Activated CD4-positive, alpha-beta T cell treated with anti-CD3 and anti-CD28 coated beads, Interleukin-2, amount 50 U/mL, for 16 hours (primary cell): ENCODE measurements at places on chromosomes 2 and 18.

- DNase-seq: no peak
Measured at GRCh38 chr18:60838677-60839076, 466.1 kb upstream of the MC4R start.

DNA sequence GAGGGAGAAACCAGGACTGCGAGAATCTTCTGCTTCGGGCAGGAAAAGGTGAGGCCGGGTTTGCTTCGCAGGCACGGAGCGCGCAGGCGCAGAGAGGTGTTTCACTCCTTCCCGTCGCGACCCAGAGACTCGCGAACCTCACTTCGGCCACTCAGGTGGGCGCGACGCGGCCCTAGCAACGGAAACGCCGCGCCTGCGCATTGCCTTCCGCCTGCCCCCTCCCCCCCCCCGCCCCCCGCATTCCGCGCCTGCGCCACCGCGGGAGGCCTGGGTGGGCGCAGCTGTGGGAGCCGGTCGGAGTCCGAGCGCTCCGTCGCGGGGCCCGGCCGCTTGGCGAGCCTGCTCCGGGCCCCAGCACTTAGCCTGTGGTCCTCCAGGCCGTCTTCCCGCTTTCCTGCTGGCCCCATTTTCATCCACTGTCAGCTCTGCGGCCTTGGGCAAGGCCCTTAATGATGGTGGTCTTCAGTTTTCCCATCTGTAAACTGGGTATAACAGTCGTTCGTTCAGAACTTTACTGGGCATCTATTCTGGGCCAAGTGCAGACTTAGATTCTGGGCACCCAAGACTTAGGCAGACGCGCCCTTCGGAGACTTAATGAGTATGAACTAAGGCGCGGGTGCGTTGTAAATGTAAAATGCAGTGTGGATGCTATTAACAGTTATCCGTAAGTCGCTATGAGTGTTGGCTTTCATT lies 62.1 kb upstream of the ACKR3 start:
- peak; percentile 14 for DNase-seq

DNA sequence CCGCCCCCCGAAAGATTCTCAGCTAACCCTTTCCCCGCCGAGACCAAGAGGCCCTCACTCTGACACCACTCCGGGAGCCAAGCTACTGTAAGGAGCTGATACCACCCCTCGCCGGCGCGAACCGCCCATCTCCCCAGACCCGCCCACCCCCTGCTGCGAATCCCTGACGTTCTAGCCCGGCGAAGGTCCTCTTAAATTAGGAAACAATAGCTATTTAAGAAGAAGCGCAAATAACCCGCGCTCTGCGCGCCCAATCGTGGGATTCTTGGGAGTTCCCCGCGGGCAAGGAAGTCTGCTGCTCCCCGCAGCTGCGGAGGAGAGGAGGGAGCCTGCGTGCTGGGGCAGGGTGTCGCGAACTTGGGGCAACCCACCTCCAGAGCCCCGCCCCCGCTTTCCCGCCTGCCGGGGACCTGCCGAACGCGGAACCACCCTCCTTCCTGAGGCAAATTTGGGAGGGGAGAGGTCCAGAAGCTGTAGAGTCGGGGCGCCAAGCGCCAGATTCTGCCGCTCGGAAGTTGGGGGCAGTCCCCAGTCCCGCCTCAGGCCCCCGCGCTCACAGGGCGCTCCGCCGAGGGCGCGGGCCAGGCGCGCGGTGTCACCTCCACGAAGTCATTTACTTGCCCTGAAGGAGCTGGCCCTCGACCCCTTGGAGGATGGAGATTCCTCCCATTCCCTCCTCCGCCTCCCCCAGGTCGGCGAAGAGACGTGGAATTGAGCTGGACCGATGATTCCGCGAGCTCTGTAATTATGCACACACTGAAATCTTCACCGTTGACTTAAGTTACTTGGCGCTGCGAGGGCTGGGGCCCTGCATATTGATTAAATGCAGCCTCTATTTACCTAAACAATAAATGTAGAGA lies 8.4 kb upstream of the SP9 start:
- DNase-seq: no peak

- no peak for DNase-seq
Measured at GRCh38 chr2:15955232-15955988, 15.1 kb downstream of the MYCN start.

GRCh38 chr2:95384854-95385569 lies 17.5 kb upstream of the FAHD2A start:
- DNase-seq: no peak

DNA sequence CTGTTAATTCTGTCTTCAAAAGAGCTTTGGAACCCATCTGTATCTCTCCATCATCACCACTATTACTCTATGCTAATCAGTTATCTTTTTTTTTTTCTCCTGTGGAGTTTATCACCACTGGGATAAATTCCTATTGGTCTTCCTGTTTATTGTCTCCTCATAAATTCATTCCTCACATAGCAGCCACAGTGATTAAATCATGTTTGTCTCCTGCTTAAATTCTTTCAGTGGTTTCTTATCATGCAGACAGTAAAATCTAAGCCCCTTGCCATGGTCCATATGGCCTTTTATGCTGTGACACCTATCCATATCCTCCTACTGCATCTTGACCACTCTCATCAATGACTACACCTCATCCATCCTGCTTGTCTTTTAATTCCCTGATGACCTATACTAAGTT lies 239.8 kb upstream of the ZEB2 start:
- no peak for DNase-seq

- DNase-seq: no peak
Measured at GRCh38 chr2:48519593-48519992, 10.4 kb upstream of the STON1 start.

GRCh38 chr2:175203621-175204496 lies 22.3 kb upstream of the ATP5MC3 start:
- peak; percentile 66 for DNase-seq

DNA sequence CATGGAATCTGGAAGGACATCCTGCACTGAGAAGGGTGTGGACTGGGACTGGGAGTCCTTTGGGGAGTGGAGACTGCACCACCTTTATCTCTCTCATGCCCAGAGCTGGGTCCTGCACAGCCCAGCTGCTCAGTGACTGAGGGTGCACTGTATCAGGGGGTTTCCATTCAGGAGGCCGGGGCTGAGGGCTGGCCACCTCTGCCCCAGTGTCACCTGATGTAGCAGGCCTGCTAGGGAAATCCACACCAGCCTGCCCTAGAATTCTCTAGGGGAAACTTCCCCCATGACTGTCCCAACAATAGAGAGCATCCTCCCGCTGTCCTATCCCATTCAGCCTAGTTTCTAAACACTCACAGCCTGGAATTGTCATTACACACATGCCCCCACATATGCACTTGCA lies 116.7 kb downstream of the CTIF start:
- DNase-seq: no peak

DNA sequence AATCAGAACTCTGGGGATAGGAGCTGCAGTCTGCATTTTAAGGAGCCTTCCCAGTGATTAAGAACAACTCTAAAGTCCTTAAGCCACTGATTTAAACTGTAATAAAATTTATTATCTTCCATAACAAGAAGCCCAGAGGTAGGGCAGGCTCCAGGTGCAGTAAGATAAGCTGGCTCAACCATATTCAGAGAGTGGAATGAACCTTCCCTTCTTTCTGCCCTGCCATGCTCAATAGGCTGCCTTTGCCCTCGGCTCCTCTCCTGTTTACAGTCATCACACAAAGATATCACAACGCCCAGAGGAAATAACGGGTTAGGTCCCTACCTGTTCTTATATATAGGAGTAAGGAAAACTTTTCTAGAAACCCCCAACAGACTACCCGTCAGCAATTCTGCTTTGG lies 90.5 kb upstream of the CDCA7 start:
- DNase-seq: no peak

DNA sequence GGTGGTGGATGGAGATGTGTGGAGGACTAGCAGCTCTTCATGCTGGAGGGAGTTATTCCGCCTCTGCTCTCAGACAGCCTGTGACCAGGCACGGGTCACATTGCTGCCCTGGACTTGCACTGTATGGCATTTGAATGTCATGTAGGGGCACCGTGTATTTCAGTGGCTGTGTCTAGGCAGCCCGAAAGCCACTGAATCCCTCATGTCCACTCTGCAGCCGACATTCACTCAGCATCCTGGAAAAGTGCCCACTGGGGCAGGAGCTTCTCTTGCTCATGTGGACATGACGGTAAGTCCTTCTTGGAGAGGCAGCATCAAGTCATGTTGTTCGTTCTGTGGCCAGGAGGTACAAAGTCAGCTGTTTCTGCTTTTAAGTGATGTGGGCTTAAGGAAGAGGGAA lies 127.9 kb downstream of the SH3RF3 start:
- no peak for DNase-seq

- DNase-seq: no peak
Measured at GRCh38 chr18:38369772-38370690, 804.4 kb upstream of the CELF4 start.

DNA sequence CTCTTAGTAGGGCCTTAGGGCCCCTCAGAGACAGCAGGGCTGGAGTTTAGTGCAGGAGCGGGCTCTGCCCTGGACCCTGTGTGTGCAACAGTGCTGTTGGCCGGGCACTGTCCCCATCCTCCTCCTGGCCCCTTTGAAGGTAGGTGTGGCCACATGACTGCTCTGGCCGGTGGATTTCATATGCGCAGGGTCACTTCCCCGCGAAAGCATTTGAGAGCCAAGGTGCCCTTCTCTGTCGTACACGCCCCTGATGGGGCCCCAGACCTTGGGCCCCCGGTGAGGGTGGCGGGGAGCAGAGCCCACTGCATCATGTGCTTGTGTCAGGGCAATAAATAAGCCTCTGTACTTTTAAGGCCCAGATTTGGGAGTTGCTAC lies 15.5 kb downstream of the TMEM177 start:
- no peak for DNase-seq

GRCh38 chr2:171317492-171318125 lies 116.2 kb downstream of the METTL8 start:
- DNase-seq: peak; percentile 82

DNA sequence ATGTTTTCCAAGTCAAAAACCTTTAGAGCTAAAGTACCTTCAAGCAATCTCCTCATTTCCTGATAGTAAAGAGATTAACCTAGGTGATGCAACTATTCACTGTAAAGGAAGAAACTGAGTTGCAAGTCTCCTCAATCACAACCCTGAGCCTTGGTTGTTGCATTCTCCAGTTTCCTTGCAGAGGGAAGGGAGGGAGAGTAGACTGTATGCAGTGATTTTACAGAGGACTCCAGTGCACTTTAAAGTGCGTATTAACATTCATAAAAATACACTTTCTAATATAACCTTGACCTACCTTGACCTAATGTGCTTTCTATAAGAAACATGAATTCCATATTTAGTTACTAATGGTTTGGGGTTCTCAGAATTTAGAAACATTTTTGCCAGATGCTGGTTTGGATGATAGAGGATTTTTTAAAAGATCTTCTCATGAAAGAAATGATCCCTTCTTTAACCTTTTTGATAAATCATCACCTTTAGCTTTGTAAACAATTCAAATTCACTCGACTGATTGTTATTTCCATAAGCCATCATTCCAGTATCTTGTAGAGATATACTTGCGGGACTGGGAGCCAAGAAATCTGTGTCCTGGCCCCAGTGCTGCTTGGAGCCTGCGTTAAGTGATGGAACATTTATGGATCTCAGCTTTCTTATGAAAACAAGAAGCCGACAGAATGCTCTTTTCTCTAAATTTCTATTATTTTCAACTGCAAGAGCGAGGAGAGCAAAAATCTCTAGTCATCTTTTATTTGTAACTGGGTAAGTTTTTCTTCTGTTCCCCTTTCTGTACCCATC lies 228.3 kb downstream of the ZNF521 start:
- no peak for DNase-seq

DNA sequence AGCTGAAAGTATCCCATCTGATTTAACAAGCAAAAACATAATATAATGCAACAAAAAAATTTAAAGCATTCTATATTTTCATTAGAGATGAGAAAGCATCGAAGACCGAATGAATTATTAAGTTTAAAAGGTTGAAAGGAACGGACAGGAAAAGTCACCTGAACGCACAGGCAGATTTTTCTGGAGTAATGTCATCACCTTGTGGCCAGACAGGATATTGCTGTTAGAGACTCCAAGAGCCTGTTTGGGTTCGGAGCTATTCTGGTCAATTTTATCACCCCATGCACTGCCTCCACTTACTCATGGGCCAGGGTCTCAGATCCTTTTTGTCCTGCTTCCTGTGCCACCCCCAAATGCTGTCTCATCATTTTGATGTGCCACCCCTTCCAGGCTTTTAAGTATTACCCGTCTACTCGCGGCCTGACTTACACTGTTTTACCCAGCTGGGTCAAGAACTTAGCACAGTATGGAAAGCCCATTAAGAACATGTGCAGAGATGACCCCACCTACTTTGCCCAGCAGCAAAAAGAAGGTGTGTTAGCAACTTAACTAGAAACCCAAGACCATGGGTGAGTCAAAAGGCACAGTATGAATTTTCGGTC lies 27.3 kb downstream of the GKN2 start:
- peak; percentile 67 for DNase-seq

DNA sequence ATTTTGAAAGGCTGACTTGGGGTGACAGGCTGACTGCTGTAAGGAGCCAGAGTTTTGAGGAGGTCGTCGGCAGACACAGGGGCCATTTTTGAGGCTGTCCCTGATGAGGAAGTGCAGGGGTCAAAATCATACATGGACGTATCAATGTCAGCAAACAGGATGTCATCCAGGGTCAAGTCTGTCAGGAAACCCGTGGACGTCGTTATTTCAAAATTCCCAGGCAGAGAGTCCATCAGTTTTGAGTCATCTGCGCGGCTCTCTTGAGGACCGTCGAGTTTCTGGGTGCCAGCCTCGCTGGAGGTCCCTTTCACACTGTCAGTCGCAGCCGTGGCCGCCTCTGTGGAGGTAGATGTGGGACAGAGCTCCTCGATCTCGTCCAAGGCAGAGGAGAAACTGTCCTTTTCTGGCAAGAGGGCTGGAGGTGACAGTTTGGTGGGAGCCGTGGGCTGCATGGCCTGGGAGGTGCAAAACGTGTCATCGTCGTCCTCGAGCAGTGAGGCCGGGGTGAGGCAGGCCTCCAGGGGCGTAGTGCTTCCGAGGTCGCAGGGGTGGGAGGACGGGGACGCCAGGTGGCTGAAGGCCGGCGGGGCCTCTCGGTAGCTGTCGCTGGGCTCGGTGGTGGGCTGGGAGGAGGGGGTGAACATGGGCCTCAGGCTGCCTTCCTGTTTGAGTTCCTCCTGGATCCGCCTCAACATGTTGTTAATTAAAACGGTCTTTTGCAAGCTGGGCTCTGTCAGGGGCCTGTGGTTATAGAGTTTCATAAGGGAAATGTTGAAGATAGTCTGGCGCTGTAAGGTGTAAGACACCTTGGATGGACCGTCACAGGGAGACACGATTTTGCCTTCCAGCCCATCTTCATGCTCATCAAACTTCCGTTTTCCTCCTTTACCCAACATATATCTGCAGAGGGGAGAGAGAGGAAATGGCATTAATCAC lies 17.5 kb downstream of the SERTAD2 start:
- DNase-seq: no peak

DNA sequence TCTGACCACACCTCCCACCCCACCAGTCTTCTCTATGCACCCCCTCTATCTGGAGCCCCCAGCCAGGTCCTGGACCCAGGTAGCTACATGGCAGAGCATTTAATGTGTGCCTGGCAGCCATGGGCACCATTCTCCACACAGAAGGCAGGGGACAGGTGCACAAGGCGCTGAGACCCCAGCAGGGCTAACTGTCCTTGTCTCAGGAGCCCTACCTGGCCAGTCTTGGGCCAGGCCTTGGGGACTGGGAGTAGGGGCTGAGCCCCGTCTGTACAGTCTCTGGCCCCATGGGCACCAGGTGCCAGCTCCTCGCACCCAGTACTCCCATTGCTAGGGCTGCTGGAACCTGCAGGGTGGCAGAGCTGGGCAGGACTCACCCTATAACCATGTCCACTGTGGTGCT lies 2.9 kb downstream of the GNLY start:
- no peak for DNase-seq

GRCh38 chr2:30738141-30738911 lies 68.9 kb downstream of the CAPN13 start:
- DNase-seq: no peak

GRCh38 chr2:82819951-82820350 lies 1639.1 kb downstream of the SUCLG1 start:
- no peak for DNase-seq

- peak; percentile 58 for DNase-seq
Measured at GRCh38 chr2:48250943-48251342, 279.0 kb upstream of the STON1 start.
